ENCODE measurements at places on chromosomes 3 and 15.

- no peak for DNase-seq
These were observed 392.2 kb downstream of the KCNH8 start for GRCh38 chr3:19540464-19540863.

DNA sequence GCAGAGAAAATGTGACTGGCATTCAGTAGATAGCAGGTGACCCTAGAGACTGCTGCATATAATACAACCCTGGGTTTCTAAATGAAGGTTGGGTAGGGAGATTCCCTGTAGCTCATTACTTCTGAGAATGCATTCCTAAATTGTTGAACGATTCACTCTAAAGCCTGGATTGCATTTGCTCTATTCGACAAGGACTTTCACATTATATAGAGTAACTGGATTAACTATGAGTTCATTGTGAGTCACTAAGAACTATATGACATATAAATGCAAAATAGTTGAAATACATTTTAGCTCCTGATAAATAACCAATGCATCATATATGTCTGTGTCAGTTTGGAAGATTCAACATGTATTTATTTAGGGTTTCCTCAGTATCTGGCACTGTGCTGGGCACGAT, 294.7 kb upstream of the CCDC54 start:
- no peak for DNase-seq

- DNase-seq, result no peak
These were observed 18.4 kb upstream of the CCR2 start for GRCh38 chr3:46335541-46335940.

- no peak for DNase-seq
These were observed 12.9 kb downstream of the GMNC start for GRCh38 chr3:190849607-190850006.

- no peak for DNase-seq
These were observed 126.5 kb downstream of the ECT2 start for GRCh38 chr3:172877011-172877410.

- DNase-seq, result no peak
These were observed 630.1 kb downstream of the MAGI1 start for GRCh38 chr3:65408531-65409175.

- DNase-seq, result no peak
These were observed 6.5 kb downstream of the EPHB3 start for GRCh38 chr3:184567946-184568559.

- DNase-seq, result no peak
These were observed 559.6 kb upstream of the MDFIC2 start for GRCh38 chr3:70871909-70872656.

DNA sequence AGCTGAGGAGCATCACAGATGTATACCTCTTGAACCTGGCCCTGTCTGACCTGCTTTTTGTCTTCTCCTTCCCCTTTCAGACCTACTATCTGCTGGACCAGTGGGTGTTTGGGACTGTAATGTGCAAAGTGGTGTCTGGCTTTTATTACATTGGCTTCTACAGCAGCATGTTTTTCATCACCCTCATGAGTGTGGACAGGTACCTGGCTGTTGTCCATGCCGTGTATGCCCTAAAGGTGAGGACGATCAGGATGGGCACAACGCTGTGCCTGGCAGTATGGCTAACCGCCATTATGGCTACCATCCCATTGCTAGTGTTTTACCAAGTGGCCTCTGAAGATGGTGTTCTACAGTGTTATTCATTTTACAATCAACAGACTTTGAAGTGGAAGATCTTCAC, 3.0 kb downstream of the CCR8 start:
- no peak for DNase-seq

GRCh38 chr15:36110659-36110993, 468.8 kb upstream of the CDIN1 start:
- no peak for DNase-seq

DNA sequence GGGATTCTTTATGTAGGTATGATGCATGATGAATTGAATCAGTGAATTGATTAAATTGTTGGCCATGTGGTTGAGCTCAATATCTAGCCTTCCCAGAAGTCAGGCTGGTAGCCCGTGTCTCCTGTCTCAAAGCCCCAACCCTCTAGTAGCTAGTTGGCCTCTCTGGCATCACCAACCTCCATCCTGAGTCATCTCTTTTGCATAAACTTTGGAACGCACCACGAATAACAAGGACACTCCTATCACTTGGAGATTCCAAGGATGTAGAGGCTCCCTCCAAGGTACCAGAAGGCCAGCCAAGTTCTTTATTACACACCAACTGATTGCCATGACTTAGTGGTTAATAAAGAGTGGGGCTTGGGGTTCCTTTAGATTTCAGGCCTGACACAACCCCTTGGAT, 148.4 kb downstream of the APBA2 start:
- no peak for DNase-seq

DNA sequence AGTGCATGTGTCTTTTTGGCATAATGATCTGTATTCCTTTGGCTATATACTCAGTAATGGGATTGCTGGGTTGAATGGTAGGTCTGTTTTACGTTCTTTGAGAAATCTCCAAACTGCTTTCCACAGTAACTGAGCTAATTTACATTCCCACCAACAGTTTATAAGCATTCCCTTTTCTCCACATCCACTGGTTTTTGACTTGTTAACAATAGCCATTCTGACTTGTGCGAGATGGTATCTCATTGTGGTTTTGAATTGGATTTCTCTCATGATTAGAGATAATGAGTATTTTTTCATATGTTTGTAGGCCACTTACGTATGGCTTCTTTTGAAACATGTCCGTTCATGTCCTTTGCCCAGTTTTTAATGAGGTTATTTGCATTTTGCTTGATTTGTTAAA, 117.7 kb downstream of the CHCHD4 start:
- no peak for DNase-seq

DNA sequence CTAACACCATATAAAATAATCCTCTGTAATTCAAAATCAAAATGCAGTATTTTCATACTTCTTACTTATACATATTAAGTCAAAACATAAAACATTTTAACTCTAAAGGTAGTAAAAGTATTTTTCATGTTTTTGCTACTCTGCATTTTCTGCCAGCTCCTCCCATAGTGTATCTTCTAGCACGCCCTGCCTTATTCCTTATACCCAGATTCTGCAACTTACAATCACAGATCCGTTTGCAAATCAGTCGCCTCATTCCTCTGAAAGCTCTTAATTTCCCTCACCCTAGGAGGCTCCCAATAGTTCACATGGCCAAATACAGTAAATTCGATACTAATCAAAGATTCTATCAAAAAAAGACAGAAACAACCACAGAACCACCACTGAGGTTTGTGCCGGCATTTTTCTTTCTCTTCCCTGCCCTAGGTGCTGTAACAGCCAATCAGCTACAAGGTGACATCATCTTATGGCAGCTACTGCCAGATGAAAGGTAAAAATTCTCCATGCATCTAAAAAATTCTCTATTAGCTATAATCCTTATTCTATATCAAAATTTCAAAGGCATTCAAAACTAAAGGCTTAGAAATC, 72.9 kb downstream of the CLASP2 start:
- DNase-seq, result no peak

- no peak for DNase-seq
These were observed 43.4 kb upstream of the AGBL1 start for GRCh38 chr15:86036243-86036642.

GRCh38 chr3:113668015-113668414, 28.4 kb downstream of the USF3 start:
- DNase-seq, result no peak

- no peak for DNase-seq
These were observed 79.0 kb downstream of the FHIT start for GRCh38 chr3:61172203-61172602.

- no peak for DNase-seq
These were observed 65.3 kb downstream of the IGF1R start for GRCh38 chr15:98713585-98714001.

- no peak for DNase-seq
These were observed 27.8 kb upstream of the AP4E1 start for GRCh38 chr15:50880651-50881114.

- DNase-seq, result no peak
These were observed 173.6 kb upstream of the TMC3 start for GRCh38 chr15:81547521-81548132.

GRCh38 chr3:130093741-130094391, 12.2 kb downstream of the ALG1L2 start:
- no peak for DNase-seq

DNA sequence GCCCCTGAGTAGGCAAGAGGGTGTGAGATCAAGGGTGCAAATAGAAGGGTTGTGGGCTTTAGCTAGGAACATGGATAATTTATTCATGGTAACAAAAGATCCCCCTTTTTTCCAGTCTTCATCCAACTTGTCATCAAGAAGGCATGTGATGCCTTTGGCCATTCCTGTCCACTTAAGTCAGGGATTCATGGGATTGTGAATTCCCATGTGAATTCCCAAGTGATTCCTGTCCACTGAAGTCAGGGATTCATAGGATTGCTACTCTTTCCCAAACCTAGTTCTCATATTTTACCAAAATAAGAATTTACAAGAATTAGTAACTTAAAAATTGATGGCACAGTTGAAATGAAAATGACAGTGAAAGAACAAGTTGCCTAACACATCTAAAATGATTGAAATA, 40.8 kb downstream of the HMG20A start:
- DNase-seq, result no peak

DNA sequence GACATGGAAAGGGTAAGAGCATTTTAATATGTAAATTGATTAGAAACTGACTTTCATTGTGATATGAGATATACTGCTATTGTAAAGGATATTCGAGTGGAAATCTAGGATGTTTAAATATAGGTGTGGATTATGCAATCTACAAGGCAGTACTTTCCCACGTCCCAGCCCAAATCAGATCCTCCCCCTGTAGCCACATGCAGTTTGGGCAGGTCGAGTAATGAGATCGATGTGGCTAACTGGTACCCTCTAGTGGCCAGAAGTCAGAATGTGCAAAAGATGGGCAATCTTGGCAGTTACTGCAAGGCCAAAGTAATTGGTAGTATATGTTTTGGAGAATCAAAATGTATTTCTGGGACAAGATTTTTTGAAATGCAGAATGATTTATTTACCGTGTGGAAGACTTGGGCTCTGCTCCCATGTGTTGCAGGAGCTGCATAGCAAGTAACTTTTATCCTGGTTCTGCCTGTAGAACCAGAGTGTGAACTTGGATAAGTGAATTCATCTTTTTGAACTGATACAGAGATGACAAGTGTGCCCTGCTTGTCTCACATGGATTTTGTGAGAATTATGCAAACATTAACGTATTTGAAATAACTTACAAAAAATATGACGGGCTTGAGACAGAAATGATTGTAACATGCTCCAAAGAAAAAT, 94.5 kb upstream of the ADAMTSL3 start:
- no peak for DNase-seq

- no peak for DNase-seq
These were observed 38.6 kb downstream of the TRPM1 start for GRCh38 chr15:31062911-31063310.

DNA sequence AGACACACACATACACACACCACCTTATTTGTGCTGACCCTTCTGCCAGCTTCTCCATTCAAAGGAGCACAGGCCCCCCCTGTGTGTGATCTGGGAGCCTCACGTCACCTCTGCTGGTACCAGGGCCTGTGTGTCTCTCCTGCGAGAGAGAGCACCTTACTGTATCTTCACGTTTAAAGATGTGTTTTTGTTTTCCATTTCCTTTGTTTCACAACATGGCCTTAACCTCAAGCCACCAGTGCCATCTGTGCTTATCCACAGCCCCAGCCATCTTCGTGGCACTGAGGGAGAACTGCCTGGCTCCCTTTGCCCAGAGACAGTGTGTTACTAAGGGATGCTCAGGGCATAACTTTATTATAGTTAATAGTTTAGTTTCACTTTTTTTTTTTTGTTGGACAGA, 52.3 kb downstream of the ABHD2 start:
- no peak for DNase-seq

DNA sequence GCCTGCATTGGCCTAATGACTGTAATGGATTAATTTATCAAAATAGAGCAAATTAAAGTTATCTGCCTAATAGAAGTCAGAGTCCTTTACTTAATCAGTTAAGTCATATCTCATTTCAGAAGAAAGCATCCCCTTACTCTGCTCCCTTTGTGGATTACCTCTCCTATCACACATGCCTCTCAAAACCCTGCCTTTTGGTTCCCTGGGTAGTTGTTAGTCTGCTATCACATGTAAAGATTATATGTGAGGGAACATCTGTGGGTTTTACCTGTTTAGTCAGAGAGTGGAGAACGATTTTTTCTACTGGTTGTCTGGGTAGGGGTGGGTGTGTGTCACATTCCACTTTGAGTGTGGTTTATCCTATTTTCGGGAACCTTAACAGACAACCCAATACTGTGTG, 16.4 kb downstream of the UBE2E2 start:
- DNase-seq, result no peak

GRCh38 chr15:87034886-87035285, 955.2 kb downstream of the AGBL1 start:
- DNase-seq, result no peak

- no peak for DNase-seq
These were observed 189.9 kb downstream of the SOX2 start for GRCh38 chr3:181901626-181902025.

- DNase-seq, result no peak
These were observed 1.1 kb downstream of the OR4F6 start for GRCh38 chr15:101804375-101804774.

- no peak for DNase-seq
These were observed 7.6 kb downstream of the EPHB3 start for GRCh38 chr3:184568924-184569829.

- no peak for DNase-seq
These were observed 65.1 kb upstream of the MBNL1 start for GRCh38 chr3:152203652-152204051.

- DNase-seq, result no peak
These were observed 391.7 kb downstream of the WDR72 start for GRCh38 chr15:53367740-53368139.

- no peak for DNase-seq
These were observed 54.5 kb upstream of the TGFBR2 start for GRCh38 chr3:30551927-30552326.

DNA sequence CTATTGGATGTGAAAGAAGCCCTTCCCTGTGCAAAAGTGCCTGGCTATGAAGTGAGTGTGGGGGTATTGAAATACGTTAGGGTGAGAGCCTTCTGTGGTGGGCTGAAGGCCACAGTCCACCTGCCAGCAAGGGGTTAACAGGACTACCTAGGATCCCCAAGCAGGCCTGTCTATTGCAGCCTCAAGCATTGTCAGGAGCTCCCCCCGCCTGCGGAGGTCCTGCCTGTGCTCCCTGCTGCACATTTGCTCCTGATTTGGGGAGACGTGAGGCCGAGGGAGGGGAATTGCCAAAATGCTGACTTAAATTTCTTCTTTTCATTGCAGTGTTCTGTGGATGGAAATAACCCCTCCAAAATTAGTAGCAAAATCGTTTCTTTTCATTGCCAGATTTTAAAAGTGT, 56.2 kb downstream of the GABRG3 start:
- DNase-seq, result no peak

GRCh38 chr15:43544266-43544665, 26.9 kb downstream of the MAP1A start:
- no peak for DNase-seq
